ENCODE measurements at places on chromosomes 5 and 9.
A peak's percentile ranks its signal among the peaks of the same experiment; 100 is the strongest.

- no peak for DNase-seq
These were observed 43.9 kb downstream of the BOD1 start for GRCh38 chr5:173572431-173573125.

- DNase-seq = no peak
These were observed 248.1 kb downstream of the CDK5RAP2 start for GRCh38 chr9:120331913-120332312.

- no peak for DNase-seq
These were observed 685 bp upstream of the ADGRD2 start for GRCh38 chr9:124449381-124450151.

GRCh38 chr5:174272671-174273070 lies 227.2 kb downstream of the NSG2 start:
- no peak for DNase-seq

GRCh38 chr5:35794684-35795375 lies 61.9 kb upstream of the IL7R start:
- DNase-seq = no peak

DNA sequence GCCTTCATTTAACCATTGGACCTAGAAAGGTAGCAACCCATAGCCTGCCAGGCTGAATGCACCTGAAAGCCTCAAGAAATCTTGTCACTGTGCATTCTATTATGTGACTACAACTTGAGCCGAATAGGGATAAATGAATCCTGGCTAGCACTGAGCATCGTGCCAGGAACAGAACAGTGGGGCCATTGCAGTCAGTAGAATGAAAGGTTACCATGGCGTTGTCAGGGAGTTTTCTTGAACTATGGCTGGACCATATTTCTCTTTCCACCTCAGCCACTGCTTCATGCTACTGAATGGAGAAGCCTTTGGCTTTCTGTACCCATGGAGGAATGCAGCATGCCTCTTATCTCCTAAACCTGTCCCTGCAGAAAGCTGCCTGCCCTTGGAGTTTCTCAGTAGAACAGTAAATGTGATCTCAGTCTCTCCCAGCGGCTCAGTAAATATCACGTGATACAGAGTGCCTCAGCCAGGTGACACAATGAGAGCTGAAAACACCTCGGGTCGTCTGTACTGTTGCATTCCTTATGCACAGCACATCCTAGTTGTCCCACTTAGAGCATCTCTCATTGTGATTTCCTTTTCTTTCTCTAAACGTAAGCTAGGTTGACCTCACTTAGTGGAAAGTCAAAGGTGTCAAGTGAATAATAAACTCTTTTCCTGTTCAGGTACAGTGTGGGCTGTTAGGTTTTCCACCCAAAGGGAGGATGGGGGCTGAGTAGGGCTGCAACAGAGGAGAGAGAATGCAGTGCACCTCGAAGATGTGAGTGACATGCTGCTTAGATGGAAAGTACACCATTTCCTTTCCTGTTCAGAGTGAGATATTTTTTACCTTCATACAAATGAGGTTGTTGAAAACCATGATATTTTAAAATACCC lies 115.3 kb downstream of the MACIR start:
- no peak for DNase-seq

GRCh38 chr5:132090107-132090506 lies 16.5 kb downstream of the CSF2 start:
- DNase-seq = peak; percentile 63

- DNase-seq = peak; percentile 46
These were observed 3.1 kb downstream of the CXXC5 start for GRCh38 chr5:139651043-139651834.

DNA sequence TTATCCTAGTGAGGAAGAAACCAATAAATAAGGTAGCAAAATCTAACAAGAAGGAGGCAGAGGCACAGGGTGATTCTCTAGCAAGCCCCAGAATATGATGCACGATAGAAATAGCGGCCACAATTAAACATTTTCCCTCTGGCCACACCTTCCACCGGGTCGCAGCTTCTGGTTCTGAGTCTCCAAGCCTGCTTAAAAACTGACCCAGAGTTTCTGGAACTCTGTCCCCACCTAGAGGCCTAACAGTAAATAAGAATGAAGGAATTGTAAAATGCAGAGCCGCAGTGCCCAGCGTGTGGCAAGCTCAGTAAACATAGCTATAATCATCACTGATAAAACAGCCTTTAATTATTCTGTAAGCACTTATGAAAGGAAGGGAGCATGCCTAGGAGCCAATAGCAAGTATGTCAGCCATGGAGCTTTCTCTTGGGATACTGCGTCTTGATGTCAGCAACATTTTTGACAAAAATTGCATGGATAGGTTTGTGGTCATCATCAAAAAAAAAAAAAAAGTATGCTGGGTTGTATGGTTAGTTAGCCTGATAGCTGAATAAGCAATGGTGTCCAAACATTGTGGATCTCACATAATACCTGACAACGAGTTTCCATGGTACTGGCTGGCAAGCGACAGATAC lies 465.5 kb downstream of the DNAH5 start:
- DNase-seq = peak; percentile 15

DNA sequence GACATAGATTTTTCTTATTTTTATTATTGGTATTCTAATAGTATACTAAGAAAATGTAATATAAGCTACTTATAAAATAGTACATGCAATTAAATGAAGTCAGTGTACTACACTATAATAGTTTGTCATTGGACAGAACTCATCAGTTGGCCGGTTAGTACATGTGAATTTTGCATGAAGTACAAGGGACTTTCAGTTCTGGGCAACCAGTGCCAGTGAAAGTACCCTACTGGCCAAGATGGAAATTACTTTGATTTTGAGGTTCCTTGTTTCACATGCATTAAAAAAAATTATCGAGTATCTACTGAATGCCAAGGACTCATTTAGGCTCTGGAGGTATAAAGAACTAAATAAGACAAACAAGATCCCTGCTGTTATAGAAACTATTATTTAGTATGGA lies 213.4 kb upstream of the ELL2 start:
- DNase-seq = no peak

DNA sequence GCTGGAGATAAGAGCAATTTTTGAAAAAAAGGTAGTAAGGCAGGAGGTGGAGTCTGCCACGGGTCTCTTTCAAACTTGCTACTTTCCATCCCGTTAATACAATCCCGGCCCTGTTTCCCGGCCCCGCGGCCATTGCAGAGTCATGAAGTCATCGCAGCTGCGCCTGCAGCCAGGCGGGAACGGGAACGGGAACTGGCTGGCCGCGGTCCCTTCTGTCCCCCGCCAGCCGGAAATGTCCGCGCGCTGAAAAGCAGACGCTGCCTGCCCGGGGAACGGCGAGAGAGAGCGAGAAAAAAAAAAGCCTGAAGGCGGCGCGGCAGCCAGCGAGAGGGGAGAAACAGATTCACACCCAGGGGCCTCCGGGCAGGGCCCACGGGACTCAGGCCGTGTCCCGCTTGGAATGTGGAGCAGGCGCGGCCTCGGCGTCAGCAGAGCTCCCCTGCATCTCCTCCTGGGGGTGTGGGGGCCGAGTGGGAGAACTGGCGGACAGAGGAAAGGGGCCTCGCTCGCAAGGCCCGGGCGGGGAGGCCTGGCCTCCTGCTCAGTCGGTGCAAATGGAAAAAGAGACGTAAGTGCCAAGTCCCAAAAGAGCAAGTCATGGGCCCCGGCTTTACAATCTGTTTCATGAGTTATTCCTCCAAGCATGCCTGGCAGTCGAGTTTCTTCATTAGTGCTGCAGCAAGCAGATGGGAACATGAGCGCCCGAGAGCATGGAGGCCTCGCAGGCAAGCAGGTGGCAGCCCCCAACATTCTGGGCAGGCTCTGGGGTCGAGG lies 201.2 kb upstream of the GAS1 start:
- peak; percentile 62 for DNase-seq

- DNase-seq = no peak
These were observed 31.3 kb downstream of the LHX6 start for GRCh38 chr9:122197426-122197825.

DNA sequence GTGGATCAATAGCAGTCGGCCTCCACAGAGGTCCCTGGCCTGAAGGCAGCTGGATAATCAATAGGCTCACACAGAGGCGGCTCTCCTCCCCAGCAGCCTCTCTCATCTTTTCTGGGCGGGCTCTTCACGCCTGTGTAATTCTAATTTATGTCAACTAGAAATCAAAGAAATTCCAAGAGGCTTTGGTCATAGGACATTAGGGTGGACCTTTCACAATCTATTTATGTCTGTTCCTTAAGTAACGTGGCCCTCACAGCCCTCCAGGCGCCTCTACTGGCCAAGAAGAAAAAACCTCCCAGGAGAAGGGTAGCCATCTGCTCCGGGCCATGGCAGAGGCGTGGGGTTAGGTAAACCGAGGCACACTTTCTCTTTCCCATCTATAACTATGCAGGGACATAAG lies 205.1 kb upstream of the EFNA5 start:
- no peak for DNase-seq

DNA sequence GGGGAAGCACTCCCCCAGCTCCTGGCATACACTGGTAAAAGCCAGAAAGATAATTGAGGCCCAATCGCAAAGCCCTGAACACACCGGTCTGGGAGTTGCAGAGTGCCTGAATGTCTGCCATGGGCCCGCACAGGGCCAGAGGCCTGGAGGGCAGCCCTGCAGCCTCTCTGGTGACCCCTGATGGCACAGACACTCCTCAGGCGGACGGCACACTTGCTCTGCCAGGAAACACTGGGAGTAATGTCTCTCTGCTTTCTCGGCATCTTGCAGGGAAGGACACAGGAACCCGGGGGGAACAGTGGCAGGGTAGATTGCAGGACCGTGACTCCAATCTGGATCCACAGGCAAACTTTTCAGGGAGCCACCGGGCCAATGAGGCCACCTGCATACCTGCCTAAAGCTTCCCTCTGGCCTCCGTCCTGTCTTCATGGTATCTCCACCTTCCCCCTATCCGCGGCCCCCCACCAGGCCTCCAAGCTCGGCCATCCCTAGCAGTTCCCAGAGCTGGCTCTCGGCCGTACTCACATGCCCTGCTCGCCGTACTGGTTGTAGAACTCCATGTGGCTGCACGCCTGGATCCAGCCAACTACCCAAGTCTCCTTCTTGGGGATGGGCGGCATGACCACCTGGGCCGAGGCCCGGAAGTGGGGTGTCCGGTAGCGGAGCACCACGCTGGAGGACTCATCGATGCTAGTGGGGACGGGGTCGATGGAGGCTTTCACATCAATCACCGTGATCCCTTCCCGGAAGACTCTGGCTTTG lies 797 bp downstream of the FAM78A start:
- no peak for DNase-seq

DNA sequence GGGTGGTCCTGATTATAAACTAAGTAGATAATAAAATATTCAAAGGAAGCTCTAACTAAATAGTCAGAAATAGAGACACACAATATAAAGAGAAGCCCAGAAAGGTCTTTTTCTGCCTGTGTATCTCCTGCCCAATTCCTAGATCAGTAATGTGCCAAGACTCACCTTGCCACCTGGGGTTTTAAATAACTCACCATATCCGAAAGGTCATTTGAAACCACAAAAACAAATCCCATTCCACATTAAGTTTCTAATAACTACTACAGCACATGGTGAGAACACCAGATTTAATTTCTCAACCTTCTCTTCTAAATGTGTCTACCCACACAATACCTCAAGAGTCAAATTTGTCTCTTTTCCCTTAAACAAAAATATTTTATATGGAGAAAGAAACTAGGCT lies 75.2 kb downstream of the ZNF608 start:
- DNase-seq = no peak

DNA sequence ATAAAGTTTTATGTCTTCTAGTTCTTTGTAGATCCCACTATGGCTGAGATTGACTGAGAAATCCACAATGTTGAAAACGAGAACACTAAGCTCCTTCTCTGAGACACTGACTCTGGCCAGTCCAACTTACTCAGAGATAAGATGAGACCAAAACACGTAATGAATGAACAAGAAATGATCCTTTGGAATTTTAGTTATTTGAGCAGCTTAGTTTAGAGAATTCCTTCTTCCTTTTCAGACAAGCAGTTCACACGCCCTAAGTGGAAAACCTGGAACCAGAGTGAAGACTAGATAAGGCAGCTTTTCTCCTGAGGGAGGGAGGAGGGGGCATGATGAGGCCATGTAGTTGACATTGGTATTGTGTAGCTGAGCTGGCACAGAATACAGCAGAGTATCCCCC lies 139.6 kb downstream of the GABRB2 start:
- DNase-seq = no peak

DNA sequence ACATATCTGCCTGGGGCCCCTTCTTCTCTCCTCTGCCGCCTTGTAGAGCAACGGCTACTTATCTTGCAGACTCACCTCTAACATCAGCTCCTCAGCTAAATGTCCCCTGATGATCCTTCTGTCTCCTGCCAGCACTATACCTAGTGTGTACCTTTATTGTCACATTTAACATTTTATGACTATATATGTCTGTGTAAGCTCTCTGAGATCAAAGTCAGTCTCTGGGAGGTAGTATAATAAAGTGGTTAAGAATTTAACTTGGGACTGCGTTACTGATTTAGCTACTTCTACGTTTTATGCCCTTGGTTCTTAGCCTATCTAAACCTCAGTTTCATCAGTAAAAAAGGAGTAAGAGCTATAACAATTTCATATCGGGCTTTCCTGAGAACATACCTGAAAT lies 2.2 kb downstream of the TMED7 start:
- DNase-seq = no peak

DNA sequence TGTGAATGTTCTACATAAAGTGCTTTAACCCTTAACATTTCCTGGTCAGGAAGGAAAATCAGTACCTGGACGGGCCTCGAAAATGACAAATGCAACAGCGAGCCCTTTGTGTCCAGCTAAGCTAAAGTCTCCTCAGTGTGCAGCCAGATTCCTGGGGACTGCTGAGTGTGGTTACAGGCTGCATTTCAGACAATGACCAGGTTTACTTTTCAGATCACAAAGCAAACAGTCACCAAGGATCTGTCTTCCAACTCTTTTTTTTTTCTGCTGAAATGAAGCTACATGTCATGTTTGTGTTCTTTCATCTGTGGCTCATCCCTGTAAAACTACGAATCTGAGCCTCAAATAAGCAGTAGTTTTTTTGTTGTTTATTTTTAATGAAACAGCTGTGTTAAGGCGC lies 20.8 kb downstream of the SLC46A2 start:
- no peak for DNase-seq

GRCh38 chr5:159504106-159504856 lies 174.0 kb upstream of the IL12B start:
- peak; percentile 40 for DNase-seq

DNA sequence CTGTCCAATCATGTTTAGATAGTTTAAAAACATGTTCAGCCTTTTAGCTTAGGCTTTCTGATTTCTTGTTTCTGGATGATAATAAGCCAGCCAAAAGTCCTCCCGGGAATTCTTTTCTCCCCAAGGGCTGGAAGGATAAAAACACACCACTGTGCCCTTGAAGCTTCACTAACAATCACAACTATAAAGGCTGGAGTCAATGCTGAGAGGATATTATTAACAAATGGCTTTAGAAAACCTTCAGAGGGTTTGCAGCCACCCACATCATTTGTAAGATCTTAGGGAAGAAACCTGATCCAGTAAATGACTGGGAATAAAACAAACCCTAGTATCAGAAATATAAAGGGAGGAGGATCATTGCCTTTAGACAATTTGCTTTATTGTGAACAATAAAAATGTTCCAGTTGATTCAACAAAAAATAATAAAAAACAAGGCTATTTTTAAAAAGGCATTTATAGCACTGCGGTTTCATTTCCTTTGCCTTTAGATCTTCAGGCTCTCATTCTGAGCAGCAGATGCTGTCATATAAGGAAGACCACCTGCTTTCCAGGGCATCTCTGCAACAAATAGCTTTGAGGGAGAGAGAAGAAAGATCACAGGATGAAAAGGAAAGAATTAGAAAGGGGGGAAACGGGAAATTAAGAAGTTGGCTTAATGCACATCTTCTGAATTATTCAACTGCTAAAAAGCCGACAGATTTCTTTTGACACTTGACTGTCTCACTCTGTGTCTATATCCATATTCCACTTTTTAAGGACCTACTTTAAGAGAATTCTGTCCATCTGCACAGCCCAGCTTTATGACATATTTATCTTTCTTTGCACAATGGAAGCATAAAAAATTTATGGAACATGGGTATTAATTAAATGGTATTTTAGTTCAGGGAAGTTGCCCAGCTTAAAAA lies 277.2 kb upstream of the SLC24A2 start:
- DNase-seq = no peak
